NCI-H524 (cell line): ENCODE measurements at places on chromosomes 13 and 19.

GRCh38 chr19:49422407-49423070 lies 702 bp downstream of the PTH2 start:
- peak; percentile 75 for DNase-seq

- no peak for DNase-seq
Observed at GRCh38 chr13:44013758-44014291, 134.1 kb downstream of the LACC1 start.

- no peak for DNase-seq
Observed at GRCh38 chr13:27667946-27668345, 46.3 kb downstream of the POLR1D start.

DNA sequence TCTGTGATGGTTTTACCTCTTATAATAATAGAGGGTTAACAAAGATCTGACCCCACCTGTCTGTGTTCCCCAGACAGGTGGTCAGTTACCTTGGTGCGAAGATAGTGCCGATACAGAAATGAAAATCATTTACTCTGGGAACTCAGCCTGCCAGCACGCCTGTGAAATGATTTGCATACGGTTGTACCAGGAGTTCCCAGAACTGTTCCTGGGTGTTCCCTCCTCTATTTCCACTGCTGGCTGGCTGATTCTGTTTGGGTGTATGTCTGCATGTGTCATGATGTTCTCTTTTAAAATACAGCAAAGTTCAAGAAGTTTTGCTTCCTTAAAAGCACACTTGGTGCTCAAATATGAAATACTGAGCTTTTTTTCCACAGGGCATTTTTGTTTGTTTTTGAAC lies 527.1 kb downstream of the FGF9 start:
- DNase-seq = no peak

DNA sequence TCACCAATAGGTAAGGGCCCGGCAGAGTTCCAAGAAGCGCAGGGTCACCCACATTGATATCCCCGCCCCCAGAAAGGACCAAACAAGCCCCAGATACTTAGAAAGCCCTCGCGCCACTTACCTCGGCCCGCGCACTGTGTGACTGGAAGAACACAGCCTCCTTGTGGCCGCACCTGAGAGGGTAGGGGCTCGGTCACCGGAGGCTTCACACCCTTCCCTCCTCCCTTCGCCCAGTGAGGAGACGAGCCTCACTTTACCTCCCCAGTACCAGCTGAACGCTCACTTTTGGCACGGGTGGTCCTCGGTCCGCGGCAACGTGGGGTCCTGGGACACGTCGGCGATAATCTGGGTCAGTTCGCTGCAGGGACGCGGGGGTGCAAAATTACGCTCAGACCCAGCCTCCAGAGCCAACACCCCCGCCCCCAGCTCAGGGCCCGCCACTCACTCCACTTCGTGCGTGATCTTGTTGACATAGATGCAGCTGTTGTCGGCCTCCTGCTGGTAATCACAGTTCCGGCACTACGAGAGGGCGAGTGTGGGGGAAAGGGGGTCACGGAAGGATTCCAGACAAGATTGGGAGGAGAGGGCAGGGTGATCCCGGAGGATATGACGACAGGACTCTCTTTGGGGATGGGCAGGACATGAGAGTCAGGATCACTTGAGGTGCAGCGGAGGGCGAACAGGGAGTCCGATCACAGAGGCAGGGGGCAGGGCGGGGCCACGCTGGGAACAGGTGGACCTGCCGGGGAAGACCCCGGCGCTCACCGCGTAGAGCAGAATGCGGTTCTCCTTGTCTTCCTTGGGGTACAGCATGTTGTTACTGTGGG lies 568 bp downstream of the POLR2I start:
- peak; percentile 28 for DNase-seq

GRCh38 chr19:46866407-46867136 lies 5.8 kb downstream of the ARHGAP35 start:
- no peak for DNase-seq

DNA sequence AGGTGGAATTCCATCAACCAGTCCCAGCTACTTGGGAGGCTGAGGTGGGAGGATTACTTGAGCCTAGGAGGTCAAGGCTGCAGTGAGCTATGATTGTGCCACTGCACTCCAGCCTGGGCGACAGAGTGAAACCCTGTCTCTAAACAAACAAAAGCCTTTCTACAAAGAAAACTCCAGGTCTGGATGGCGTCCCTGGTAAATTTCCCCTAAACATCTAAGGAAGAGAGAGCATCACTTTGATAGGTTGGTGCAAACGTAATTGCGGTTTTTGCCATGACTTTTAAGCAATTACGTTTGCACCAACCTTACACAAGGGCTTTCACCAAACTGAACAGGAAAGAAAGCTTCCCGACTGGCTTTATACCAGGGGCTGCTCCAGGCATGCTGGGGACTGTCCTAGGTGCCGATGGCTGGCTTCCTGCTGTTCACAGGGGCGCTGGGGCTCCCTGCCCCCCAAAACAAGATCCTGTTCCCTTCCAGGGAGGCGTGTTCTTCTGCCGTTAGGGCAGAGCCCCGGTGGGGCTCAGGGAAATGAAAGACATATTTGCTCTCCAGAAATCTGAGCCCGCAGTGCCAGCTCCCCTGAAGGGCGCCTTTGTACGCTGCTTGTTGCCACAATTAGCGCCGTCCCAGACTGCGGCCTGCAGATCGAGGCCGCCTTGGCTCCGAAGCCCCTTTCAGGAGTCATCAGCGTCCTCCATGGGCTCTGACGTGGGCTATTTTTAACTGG lies 38.7 kb upstream of the KLF2 start:
- DNase-seq = peak; percentile 9

GRCh38 chr19:43812259-43812658 lies 10.0 kb upstream of the LYPD5 start:
- DNase-seq = no peak

DNA sequence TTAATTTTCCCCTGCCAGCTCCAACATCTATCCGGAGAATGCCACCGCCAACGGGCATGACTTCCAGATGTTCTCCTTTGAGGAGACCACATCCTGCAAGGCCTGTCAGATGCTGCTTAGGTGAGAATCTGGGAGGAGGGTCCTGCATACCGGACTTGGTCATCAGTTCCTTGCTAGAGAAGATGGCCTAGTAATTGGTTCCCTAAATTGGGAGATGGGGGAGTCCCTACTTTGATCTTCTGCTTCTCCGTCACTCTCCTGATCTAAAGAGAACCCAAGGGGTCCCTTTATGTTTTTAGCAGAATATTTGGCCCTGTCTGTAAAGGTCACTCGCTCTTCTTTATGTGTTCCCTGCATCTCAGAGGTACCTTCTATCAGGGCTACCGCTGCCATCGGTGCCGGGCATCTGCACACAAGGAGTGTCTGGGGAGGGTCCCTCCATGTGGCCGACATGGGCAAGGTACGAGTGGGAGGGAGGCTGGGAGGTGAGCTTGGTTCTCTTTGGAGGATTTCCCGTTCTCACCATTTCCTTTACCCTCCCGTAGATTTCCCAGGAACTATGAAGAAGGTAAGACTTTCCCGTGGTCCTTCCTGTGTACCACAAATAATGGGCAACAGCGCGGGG lies 54.1 kb upstream of the ADGRE1 start:
- no peak for DNase-seq

- DNase-seq = no peak
Observed at GRCh38 chr19:3368848-3369336, 2.5 kb downstream of the NFIC start.

DNA sequence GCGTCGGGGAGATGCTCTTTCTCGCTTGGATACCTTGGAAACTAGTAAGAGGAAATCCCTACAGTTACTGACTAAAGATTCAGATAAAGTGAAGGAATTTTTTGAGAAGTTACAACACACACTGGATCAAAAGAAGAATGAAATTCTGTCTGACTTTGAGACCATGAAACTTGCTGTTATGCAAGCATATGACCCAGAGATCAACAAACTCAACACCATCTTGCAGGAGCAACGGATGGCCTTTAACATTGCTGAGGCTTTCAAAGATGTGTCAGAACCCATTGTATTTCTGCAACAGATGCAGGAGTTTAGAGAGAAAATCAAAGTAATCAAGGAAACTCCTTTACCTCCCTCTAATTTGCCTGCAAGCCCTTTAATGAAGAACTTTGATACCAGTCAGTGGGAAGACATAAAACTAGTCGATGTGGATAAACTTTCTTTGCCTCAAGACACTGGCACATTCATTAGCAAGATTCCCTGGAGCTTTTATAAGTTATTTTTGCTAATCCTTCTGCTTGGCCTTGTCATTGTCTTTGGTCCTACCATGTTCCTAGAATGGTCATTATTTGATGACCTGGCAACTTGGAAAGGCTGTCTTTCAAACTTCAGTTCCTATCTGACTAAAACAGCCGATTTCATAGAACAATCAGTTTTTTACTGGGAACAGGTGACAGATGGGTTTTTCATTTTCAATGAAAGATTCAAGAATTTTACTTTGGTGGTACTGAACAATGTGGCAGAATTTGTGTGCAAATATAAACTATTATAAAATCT lies 2.7 kb upstream of the KCNRG start:
- DNase-seq = no peak

GRCh38 chr13:76038920-76039716 lies 403.0 kb downstream of the LMO7 start:
- peak; percentile 33 for DNase-seq

DNA sequence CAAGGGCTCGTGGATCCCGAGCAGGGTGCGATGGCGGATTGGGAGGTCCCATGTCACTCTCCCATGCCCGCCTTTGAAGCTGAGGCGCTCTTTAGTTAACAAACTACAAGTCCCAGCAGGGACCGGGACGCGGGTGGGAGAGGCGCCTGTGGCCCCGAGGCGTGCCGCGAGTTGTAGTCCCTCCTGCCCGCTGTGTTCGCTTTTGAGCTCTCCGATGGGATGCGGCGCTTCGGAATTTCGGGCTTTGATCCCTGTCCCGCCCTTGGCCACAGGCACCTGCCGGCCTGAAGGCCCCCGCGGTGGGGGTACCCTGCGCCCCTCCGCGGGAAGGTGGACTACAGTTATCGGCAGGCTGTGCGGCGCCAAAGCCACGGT lies 11.0 kb downstream of the CYTH2 start:
- DNase-seq = no peak

DNA sequence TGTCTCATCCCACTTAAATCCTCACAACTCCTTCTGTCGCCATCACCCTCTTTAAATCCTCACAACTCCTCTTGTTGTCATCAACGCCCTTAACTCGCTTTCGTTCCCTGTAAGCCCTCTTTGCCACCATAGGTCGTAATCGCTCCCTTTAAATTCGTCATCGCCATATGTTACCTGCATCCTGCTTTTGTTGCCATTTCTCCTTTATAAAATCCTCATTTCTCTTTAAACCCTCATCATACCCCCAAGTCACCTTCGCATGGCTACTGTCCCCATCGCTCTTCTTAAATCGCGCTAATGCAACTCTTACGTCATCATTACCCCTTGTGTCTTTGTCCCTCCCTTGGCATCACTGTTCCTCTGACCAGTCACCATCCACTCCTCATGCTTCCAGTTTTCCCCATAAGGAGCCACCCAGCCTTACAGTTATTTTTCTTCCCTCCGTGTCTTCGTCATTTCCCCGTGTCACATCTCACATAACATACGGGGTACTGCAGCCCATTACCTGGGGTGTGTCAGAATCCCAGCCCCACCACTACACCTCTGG lies 539 bp downstream of the PLD3 start:
- DNase-seq = peak; percentile 54

GRCh38 chr13:98405107-98405571 lies 171.8 kb downstream of the STK24 start:
- peak; percentile 24 for DNase-seq

GRCh38 chr19:17716309-17716929 lies 2.9 kb upstream of the MAP1S start:
- no peak for DNase-seq

GRCh38 chr19:5154799-5155426 lies 185.7 kb downstream of the PTPRS start:
- DNase-seq = peak; percentile 26

DNA sequence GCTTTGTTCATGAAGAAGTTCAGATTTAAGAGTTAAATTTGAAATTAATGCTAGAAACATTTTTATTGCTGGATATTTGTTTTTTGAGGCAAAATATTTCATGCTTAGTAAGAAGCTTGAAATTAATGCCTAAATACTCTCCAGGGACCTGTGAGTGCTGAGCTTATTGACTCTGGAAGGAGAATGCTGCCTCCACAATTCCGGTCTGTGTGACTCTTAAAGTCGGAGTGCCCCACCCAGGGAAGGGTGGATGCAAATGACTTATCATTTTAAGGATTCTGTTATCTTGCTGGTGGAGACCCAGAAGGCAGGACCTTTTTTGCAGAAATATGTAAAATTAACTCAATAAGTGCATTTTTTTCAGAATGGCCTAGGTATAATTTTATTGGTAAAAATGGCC lies 143.8 kb upstream of the RXFP2 start:
- DNase-seq = no peak

DNA sequence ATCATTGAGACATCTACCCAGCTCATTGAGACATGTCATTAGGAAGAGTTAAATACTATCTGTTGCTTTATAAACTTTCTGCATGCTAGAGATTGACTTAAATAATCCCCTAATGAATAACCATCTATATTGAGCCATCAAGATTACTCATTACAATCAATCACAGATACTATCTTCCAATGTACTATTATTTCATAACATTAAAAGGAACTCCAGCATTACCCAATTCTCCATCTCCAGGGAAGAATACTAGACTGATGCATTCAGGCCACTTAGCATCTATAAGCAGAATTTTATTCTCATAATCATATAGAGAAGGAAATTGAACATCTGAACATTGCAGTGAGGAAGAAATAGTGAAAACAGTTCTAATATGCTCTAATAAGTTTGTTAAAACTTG lies 8.0 kb downstream of the EPSTI1 start:
- no peak for DNase-seq

DNA sequence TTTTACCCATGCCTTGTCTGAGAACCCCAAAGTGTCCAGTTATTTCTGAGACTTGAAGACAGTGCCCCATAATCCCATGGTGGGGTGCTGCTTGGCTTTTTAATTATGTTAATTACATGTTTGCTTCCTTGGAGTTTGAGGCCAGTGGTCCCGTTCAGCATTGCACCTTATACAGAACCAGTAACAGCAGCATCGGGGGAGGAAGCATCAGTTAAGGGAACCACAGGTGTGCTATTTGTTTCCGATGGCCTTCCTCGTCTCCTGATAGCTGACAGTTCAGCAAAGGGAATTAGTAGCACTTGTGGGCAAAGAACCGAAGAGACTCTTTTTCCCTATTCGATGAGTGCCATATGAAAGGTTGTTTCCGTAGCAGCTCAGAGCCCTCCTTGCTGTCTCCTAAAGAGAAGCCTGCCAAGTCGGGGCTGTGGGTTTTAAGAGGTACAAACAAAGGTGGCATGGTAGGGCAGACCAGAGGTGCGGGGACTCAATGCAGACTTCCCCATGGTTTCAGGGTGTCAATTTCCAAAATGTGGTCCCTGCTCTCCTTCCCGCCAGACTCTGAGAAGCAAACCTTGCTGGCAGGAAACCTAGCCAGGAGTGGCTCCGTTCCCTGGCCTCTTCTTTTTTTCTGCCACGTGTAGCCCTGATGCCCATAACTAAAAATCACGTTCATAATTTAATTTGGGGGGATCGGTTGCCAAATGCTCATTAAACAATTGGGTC lies 225.2 kb upstream of the TSHZ3 start:
- DNase-seq = no peak

GRCh38 chr13:84659359-84659661 lies 777.0 kb upstream of the SLITRK1 start:
- DNase-seq = no peak

DNA sequence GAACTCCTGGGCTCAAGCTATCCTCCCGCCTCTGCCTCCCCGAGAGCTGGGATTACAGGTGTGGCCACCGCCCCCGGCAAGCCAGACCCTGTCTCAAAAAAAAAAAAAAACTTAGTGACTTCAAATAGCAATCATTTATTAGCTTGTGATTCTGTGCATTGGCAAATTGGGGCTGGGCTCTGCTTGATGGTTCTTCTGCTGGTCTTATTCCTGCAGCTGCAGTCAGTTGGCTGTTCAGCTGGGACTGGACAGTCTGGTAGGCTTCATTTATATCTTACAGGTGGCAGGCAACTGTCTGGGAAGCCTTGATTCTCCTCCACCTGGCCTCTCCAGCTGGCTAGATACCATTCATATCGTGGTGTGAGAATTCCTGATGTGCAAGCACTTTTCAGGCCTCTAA lies 7.4 kb downstream of the DHDH start:
- no peak for DNase-seq
